ENCODE measurements at places on chromosomes 3 and 15. TPM values are rescaled to one million over a fixed set of nuclear protein-coding genes. Genes with fewer than 3 reads are reported as not detected.

Gene ZDHHC23
- total RNA-seq, result 3.2 TPM

Gene ISL2
- total RNA-seq, result 3.5 TPM

Gene TMEM207
- not detected for total RNA-seq

Gene PDCD6IP
- 120 TPM for total RNA-seq

Gene GHRL
- not detected for total RNA-seq

Measured in A549 treated with dexamethasone at 1 μM for 4 hours (cell line).